Suppressor macrophage treated with lipopolysaccharide for 1 hour (primary cell): ENCODE measurements at places on chromosomes 1 and 21.

DNA sequence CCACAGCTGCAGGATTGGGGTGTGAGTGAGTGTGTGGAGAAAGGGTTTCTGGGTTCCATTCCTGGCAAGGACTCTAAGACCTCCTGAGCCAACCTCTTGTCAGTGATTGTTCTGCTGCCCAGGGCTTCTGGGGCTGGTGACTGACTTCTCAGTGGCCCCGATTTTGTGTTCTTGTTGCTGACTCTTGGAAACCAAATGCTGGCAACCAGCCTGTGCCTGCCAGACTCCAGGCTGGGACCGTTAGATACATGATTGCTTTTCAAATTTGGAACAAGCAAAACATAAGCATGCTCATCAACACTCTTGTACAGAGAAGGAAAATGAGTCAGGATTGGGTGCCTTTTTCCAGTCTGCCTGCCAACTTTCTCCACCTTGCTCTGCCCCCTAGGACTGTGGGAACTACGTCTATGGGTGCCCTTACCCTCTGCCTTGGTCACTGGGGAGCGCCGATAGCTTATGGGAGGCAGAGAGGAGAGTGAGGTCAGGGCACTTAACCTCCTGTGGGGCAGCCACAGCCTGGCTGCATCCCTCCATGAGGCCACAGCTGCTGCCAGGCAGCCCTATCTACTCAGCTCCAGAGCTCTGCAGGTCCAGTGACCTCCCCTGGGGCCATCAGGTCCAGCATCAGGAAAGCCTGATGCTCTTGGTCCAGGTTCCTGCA, 39.3 kb upstream of the EPS8L3 start:
- no peak for DNase-seq

DNA sequence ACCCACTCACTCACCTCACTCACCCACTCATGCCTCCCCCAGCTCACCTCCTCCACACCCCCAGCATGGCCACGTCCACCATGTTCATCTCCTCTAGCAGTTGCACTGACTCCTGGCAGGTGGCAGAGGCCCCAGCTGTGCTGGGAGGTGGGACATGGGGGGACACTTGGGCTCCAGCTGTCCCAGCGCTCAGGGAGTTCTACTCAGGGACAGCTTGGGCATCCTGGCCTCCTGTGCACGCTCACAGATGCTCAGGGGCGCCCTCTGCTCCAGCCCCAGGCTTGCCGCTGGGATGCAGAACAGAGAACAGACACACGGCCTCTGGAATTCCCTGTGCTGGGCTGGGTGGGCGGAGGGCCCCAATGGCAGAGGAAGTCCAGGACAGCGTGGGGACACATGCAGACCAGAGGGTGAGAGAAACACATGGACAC, 5.2 kb downstream of the KRTAP10-8 start:
- DNase-seq: no peak

- no peak for DNase-seq
Measured at GRCh38 chr1:161791904-161792655, 26.0 kb downstream of the ATF6 start.

DNA sequence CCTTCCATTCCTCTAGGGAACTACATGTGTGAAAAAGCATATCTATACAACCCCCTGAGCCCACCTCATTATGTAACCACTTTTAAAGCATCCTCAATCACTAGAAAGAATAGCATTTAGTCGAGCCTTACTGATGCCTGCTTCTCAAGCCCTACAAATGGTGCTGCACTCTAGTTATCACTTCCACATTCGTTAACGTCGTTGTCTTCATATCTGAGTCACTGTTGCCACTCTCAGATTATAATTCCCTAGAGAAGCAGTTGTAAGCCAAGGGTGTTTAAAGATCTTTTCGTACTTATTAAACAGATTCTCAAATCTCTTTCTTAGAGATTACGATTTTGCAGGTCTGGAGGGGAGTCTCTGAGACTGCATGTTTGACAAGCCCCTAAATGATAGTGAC, 16.5 kb downstream of the ATP1B1 start:
- no peak for DNase-seq

DNA sequence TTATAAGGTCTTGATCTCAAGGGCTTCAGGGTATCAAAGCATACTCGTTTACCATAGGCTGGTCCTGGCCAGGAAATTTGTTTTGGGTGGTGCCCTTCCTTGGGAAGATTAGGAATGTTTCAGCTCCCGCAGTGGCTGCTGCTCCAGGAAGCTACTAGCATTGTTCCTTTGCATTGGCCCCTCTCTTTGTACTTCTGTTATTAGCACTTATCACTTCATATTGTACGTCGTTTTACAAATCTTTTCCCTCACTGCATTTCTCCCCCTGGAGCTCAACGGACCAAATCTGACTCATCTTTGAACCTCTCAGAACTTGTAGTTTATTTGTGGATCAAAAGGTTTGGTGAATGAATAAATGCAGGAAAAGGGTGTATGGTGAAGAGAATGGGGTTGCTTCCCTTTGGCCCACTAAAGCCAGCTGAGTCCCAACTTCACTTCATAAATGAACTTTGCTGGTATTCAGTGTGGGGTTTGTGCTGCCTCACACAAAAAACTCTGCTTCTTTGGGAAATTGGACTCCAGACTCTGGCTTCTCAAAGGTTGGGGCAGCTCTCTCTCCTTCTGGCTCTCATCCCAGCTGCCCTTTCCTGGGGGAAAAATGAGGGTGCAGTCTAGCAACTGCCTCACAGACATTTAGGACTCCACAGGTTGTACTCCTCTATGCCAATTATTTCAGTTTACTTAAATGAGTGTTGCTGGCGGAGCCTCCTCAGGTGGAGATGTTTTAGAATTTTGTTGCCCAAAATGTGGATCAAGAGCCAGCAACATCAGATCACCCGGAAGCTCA, 5.9 kb downstream of the GNAT2 start:
- DNase-seq: no peak

DNA sequence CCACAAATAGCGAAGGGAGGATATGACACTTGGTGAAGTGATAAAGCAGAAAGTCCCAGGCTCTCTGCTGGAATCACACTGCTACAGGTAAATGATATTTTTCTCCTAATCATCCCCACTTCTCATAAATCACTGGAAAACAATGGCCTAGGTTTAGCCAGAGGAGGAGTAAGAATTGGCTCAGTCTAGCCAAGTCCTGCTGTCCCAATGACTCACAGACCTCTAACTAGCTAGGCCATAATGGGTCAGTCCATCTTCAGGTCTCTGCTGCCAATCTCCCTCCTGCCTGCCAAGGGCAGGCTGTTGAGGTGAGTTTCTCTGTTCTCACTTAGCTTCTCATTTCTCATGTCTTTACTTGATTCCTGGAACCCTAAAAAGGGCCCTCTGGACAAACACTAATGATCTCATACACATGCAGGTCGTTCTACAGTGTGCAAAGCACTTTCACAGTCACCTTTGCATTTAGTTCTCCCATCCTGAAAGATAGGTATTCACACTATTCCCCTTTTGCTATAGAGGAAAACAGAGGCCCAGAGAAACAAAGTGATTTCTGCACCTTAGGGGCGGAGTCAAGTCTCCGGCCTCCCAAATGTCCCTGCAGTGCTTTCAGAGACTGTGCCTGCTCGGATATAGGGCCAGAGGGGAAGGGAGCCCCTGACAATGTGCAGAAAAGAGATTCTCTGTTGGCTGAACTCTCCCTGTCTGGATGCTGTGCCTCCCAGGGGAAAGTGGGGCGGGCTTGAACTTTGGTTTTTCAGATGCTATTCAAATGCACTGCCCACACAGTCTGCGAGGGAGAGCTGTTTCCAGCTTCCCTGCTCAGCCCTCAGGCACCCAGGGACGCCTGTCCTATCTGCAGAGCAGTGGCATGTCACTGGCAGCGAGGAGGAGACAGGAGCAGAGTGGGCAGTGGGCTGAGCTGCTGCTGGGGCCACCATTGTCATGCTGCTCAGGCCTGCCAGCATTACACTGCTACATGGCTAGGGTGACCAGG, 3.9 kb upstream of the CDK18 start:
- no peak for DNase-seq

DNA sequence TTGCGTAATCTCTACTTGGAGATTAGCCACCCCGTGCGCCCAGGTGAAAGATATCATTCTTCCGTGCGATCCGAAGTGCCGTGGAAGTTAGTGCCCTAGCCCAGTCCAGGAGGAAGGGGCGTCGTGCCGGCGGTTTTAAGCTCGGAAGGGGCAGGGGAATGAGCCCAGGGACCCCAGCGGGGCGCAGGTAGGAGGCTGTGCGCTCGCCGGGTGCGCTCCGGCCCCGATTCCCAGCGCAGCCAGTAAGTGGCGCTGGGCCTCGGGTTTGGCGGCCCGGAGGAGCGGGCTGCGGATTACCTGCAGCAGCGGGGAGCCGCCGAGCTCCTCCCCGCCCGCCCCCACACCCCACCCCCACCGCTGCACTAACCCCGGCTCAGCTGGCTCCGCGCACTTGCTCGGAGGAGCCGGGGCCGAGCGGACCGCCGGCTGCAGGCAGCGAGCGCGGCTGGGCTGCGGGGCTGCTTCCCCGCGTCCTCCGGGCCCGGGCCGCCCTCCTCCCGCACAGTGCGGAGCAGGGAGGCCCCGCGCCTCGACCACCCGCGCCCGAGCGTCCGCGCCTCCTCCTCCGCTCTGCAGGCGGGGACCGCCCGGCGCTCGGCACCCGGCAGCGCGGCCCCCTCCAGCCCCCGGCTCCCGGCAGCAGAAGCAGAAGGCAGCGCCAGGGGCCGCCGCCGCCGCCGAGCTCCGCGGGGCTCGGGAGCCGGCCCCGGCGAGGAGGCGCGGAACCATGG, at the start of gene RYR2:
Gene RYR2, plus strand, starts transcription at position 390 of the 731 bp plus-strand sequence. Its CDS starts 338 bp downstream, at position 728.
- DNase-seq: no peak

- DNase-seq: no peak
Measured at GRCh38 chr1:94929351-94930217, 2.7 kb upstream of the CNN3 start.

- DNase-seq: peak; percentile 53
Measured at GRCh38 chr1:2314273-2314802, 77.0 kb downstream of the MORN1 start.

DNA sequence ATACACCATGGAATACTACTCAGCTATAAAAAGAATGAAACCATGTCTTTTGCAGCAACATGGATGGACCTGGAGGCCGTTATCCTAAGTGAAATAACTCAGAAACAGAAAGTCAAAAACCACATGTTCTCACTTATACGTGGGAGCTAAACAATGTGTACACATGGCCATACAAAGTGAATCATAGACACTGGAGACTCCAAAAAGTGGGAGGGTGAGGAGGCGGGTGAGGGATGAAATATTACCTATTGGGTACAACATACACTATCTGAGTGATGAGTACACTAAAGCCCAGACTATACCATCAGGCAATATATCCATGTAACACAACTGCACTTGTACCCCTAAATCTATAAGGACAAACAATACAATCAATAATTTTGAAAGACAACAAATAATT, 39.5 kb upstream of the FAM20B start:
- peak; percentile 35 for DNase-seq

GRCh38 chr1:1853593-1854257, 37.2 kb downstream of the GNB1 start:
- DNase-seq: no peak

DNA sequence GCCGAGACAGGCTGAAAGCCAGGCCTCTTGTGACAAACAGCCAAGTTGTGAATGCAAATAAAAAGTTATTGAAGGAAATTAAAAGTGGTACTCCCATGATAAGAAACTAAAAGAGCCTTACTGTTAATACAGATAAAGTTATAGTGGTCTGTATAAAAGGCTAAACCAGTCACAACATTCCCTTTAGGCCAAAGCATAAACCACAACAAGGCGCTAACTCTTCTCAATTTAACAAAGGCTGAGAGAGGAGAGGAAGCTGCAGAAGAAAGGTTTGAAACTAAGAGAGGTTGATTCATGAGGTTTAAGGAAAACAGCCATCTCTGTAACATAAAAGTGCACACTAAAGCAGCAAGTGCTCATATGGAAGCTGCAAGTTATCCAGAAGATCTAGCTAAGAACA, 10.7 kb downstream of the C1orf105 start:
- no peak for DNase-seq

GRCh38 chr1:200891774-200892157, 2.9 kb upstream of the INAVA start:
- DNase-seq: no peak

DNA sequence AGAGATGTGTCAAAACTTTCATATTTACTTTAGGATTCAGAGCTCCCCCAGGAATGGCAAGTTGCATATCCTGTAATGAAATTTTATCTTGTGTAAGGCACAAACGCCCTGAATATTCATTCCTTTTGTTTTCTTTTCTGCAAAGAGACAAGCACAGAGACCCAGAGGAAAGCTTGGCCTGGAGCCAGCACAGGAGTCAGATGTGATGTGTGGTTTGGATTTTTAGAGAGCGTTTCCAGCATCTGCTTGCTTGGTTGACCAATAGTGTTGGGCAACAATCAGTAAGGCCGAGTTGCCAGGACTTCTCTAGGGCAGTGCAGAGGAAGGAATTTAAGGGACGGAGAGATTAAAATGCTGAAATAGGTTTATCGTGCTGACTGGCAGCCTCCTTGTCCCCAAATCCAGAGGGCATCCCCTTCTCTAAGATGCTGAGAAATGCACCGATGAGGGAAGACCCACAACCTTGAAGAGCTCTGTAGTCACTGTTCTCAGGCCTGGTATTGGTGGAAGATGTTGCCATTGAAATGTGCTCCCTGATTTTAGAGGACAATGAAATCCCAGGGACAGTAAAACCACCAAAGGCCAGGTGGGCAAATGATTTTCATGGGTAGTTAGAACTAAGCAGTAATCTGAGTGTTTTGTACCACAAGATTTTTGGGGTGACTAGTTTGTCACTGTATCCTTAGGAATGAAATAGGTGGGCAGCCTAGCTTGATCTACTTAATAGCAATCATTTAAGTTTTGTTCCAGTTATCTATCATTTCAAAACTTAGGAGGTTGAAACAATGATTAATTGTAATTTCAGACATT, 37.9 kb upstream of the RHOU start:
- peak; percentile 47 for DNase-seq

- no peak for DNase-seq
Measured at GRCh38 chr21:33977721-33978369, 62.2 kb upstream of the ATP5PO start.

DNA sequence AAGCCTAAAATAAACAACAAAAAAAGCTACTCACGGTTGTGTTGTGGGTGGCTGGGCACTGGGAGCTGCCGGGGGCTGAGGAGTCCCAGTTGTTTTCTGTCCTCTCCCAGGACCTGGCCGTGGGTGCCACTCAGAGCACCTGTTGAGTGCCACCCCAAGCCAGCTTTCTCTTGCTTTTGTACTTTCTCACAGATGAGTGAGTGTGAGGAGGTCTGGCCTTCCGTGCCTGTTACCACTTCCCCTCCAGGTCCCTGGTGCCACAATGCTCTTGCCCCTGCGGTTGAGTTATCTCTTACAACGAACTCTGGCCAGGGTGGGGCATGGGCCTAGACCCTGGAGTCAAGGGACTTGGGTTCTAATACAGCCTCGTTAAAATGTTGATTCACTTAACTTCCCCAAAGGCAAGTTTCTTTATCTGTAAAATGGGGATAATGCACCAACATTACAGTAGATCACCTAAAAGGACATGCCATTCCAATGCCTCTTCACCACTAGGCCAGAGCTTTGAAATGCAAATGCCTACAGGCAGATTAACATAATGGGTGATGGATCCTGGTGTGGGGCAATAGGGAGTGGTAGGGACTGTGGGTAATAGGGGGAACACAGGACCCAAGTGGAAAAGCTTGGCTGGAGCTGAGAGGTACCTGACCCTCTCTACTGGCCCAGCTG, at the start of gene CNR2:
Gene CNR2, minus strand, starts transcription at position 151 of the 669 bp plus-strand sequence. CDS start 37,745 bp downstream, outside the sequence.
- no peak for DNase-seq
